Lower lobe of right lung (tissue), 2 donors: ENCODE measurements at places on chromosomes 12 and 14. TPM values are rescaled to one million over a fixed set of nuclear protein-coding genes. Genes with fewer than 3 reads are reported as not detected.

MAGOHB gene
- total RNA-seq, result 19.7 TPM

EFS gene
- 11.5 TPM for total RNA-seq

KRT72 gene
- total RNA-seq, result not detected

DNA sequence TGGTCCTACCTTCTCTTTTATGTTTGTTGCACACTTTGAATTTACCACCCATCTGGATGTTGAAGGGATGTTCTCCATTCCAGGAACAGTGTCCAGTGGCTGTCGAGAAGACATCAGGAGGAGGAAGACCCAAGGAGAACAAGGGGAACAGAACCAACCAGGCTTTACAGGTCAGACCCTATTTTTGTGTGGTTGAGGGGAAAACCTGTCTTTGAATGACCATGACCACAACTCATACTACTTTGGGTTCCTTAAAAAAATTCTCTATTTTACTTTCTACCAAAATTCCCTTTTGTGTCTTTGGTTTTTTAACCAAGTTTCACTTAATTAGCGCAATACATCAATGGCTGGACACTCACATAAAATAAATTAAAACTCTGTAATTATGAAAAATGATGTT, 78.7 kb downstream of the PLXNC1 start:
- H3K27me3 ChIP-seq, result no peaks in the 10 kb centered on the region
- H3K27ac ChIP-seq, result no peak overlapping the region
- H3K4me3 ChIP-seq, result no peak overlapping the region
- peaks cover 16% of the 10 kb centered on the region for H3K36me3 ChIP-seq

DNA sequence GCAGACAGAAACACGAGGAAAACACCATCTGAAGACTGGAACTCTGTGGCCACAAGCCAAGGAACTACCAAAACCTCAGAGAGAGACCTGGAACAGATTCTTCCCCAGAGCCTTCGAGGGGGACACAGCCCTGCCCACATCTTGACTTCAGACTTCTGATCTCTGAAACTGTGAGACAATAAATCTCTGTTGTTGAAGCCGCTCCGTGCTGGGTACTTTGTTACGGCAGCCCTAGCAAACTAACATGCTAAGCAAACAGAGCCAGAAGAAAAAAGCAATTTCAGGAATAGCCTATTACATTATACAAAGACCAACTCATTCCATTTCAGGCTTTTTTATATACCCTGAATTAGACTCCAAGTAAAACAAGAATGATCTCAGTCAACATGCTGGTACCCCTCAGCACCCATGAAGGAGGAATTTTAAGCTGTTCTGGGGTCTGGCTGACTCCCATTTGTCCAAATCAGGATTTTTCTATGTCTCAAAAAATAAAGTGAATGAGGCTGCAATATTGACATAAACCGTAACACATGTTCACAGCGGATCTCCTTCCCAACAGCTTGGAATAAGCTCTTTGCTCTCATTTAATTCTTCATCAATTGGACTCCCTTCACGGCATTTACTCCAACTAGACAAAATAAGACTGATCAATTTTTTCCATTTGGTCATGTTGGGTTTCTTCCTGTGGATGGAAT, 190.1 kb downstream of the FOXN3 start:
- H3K4me3 ChIP-seq, result no peak overlapping the region
- DNase-seq, result no peak
- H3K4me1 ChIP-seq, result peaks cover 9% of the 10 kb centered on the region
- H3K36me3 ChIP-seq, result no peaks in the 10 kb centered on the region
- no peaks in the 10 kb centered on the region for H3K27me3 ChIP-seq
- H3K27ac ChIP-seq, result no peak overlapping the region

GRCh38 chr12:97960741-97961608, 498.4 kb downstream of the RMST start:
- no peaks in the 10 kb centered on the region for H3K36me3 ChIP-seq
- no peak overlapping the region for H3K27ac ChIP-seq
- peaks cover 1% of the 10 kb centered on the region for H3K27me3 ChIP-seq
- no peak for DNase-seq
- H3K4me3 ChIP-seq, result no peak overlapping the region

DNA sequence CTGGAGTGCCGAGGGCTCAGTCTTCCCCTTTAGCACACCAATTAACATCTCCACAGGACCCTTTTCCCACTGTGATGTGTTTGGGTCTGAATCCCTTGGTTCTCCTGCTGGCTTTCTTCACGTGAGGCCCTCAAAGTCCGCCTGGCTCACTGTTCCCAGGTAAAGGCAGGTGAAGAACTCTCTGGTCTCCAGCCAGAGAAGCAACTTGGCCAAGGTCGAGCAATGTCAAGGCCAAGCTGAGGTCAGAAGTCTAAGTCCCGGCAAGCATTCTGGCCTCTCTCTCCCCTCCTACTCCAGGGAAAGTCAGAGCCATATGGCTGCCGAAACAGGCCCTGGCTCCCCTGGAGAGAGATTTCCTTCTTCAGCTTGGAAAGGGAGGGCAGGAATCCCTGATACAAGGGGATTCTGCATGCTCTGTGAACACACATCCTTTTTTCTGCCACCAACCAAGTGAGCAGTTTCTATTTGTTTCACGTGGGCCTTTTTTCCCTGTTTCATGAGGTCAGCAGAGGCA, 61.4 kb upstream of the ESRRB start:
- no peaks in the 10 kb centered on the region for H3K36me3 ChIP-seq
- DNase-seq, result no peak
- H3K27me3 ChIP-seq, result peaks cover 15% of the 10 kb centered on the region
- H3K27ac ChIP-seq, result no peak overlapping the region
- no peaks in the 10 kb centered on the region for H3K4me1 ChIP-seq
- H3K4me3 ChIP-seq, result no peak overlapping the region

GRCh38 chr12:7352661-7353060, 48.8 kb downstream of the ACSM4 start:
- no peaks in the 10 kb centered on the region for H3K36me3 ChIP-seq
- H3K4me1 ChIP-seq, result no peaks in the 10 kb centered on the region
- no peak overlapping the region for H3K27ac ChIP-seq
- H3K27me3 ChIP-seq, result no peaks in the 10 kb centered on the region
- no peak overlapping the region for H3K4me3 ChIP-seq
- no peak for DNase-seq

- no peaks in the 10 kb centered on the region for H3K36me3 ChIP-seq
- H3K4me1 ChIP-seq, result no peaks in the 10 kb centered on the region
- no peak overlapping the region for H3K27ac ChIP-seq
These were observed 279.4 kb downstream of the TMTC2 start for GRCh38 chr12:82966001-82966559.

DNA sequence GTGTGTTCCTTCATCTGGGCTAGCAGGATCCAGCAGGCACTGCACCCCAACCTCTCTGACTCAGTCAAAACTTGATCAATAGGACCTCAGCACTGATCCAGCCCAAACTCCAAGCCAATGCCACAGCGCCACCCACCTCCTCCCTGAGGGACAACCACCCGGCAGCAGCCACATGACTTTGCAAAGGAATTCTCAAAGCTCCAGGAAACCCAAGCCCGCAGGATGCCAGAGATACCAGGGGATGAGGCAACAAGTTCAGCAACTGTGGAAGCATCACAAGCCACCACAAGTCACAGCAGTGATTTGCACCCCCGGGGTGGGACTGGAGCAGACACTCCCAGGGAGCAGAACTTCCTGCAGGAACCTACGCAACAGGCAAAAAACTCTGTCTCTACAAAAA, 37.3 kb downstream of the ACTN1 start:
- peaks cover 86% of the 10 kb centered on the region for H3K4me1 ChIP-seq
- H3K36me3 ChIP-seq, result no peaks in the 10 kb centered on the region
- no peaks in the 10 kb centered on the region for H3K27me3 ChIP-seq
- H3K4me3 ChIP-seq, result no peak overlapping the region
- H3K27ac ChIP-seq, result no peak overlapping the region
- DNase-seq, result no peak

GRCh38 chr12:110354172-110354780, 49.2 kb downstream of the ANAPC7 start:
- H3K27me3 ChIP-seq, result no peaks in the 10 kb centered on the region
- H3K4me3 ChIP-seq, result no peak overlapping the region
- peaks cover 11% of the 10 kb centered on the region for H3K4me1 ChIP-seq
- H3K27ac ChIP-seq, result no peak overlapping the region
- peaks cover 4% of the 10 kb centered on the region for H3K36me3 ChIP-seq

DNA sequence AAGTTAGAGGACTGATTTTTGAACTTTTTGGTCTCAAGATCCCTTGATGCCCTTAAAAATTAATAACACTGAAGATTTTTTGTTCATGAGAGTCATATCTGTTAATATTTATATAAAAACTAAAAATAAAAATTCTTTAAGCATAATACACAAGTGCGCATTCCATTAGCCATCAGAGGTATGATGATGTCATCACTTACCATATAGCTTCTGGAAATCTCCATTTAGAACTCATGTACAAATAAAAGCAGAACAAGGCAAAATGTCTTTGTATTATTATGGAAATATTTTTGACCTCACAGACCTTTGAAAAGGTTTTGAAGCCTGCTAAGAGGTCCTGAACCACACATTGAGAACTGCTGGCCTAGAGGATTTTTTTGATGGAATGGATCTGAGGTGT, 214.4 kb upstream of the GARIN6 start:
- DNase-seq, result no peak
- H3K4me3 ChIP-seq, result no peak overlapping the region
- no peaks in the 10 kb centered on the region for H3K36me3 ChIP-seq
- H3K4me1 ChIP-seq, result no peaks in the 10 kb centered on the region
- H3K27me3 ChIP-seq, result no peaks in the 10 kb centered on the region
- no peak overlapping the region for H3K27ac ChIP-seq
